Activated T-cell treated with anti-CD3 and anti-CD28 coated beads for 4 hours (primary cell): ENCODE measurements at places on chromosomes 11 and 22.

DNA sequence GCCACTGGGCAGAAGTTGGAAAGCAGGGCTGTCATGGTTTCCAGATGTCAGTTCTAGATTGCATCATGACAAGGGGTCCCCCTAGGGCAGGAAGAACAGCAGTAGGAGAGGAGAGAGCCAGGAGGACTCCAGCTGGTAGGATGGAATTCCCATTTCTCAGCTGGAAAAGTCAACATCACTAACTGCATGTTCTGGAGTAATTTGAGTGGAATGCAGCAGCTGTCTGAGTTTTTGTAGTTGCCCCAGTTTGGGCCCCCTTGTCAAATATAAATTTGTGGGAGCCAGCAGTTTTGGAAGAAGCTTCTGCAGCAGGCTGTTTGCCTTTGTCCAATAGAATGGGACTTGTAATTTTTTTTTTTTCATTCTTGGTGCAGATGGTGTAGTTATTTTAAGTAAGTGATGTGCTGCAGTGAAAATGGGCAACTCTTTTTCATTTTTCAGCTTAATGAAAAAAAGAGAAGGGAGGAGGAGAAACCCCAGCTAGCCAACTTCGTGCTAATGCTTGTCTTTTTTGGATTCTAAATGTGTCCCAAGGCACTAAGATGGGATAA is 86.9 kb downstream of the LDLRAD3 start:
- no peak for DNase-seq

DNA sequence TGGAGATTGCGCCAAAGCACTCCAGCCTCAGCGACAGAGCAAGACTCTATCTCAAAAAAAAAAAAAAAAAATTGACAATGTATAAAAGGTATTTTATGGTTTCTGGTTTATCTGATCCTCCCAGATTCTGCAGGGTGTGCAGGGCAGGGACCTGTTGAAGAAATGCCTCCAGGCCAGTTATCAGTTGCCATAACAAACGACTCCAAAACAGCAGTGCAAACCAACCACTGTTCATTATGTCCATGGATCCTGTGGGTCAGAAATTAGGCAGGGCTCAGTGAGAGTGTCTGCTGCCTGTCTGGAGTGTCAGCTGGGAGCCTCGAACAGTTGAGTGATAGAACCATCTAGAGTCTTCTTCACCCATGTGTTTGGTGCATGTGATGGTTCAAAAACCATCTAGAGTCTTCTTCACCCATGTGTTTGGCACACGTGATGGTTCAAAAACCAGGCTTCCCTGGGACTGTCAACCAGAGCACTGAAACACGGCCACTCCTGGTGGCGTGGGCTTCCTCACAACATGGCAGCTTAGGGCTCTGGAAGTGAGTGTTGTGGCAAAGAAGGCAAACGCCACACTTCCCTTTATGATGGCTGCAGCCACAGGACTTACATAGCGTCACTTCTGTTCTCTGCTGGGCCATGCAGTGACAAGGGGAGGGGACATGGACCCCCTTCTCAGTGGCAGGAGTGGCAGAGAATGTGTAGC is 115.1 kb upstream of the CRYBB3 start:
- no peak for DNase-seq

- DNase-seq: no peak
These were observed 143.3 kb upstream of the GRK3 start for GRCh38 chr22:25420925-25421904.

- DNase-seq: no peak
These were observed 11.3 kb upstream of the CD5 start for GRCh38 chr11:61090982-61091372.

- DNase-seq: no peak
These were observed at the start of gene MMP10 for GRCh38 chr11:102780491-102780918. MMP10 (minus strand) TSS chr11:102780628; CDS start chr11:102780591, 37 bp downstream.
